ENCODE measurements at places on chromosomes 3 and 15.
A peak's percentile ranks its signal among the peaks of the same experiment; 100 is the strongest.

- no peak for DNase-seq
These were observed 33.9 kb upstream of the STT3B start for GRCh38 chr3:31498791-31499190.

DNA sequence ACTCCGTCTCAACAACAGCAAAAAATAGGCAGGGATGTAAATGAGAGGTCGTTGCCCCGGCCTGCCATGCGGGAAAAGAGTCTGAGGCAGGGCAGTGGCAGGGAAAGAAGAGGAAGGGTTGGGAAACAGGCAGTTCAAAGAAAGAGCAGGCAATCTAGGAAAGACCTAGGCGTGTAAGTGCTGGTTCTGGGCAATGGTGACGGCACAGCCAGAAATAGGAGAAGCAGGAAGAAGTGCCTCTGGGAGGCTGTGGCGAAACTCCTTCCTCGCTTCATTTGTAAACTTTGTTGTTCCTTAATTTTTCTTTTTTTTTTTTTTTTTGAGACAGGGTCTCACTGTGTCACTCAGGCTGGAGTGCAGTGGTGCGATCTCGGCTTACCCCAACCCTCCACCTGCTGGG is 4.3 kb downstream of the SLC51A start:
- DNase-seq, result no peak

- DNase-seq, result peak; percentile 86
These were observed 119.9 kb downstream of the DGKG start for GRCh38 chr3:186241910-186242821.

GRCh38 chr3:55724821-55725220 is 237.7 kb upstream of the WNT5A start:
- no peak for DNase-seq

DNA sequence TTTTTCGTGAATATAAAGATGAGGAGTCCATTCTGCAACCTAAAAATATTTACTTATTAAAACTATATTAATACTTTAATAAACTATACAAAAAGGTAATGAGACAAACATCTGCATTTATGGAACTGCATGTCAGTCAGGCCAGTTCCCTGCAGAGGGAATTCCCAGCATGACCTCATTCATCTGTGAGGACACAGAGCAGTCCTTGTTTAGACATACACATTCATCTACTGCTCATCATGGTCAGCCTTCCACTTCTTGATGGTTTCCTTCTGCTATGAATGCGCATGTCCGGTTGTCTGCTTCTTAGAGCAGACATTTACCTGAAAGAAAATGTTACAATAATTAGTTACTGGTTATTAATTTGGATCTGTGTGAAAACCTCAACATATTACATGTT is 3.3 kb upstream of the ACTR8 start:
- no peak for DNase-seq

DNA sequence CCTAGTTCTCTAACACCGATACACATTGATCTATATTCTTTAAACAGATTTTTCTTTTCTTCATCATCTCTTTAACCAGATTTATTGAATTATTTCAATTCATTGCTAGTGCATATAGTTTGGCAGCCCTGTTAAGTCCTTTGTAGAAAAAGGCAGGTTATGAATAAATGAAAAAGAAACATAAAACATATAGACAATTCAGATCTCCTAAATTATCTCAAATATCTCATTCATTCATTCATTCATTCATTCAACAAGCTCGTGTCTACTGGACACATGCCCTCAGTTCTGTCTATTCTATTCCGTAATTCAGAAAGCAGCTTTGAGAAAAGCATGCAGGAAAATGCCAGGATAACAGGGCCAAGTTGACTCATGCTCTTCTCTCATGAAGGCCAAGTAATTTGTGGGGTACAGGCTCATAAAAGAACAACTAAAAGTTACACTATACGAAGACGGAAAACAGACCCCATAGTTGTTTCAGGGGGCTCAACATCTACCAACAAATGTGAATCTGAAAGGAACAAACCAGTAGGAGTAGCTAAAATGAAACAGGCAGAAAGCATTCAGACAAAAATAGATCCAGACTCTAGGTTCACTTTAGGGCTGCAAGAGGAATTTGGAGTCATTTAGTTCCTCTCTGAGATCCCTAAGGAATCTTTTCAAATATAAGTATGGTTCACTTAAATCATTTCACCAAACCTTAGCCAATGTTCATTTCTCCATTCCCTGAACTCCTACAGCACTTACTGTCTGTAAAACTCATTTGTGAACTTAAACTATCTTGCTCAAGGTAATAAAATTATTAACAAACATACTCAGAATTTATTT is 7.5 kb downstream of the ZNF148 start:
- no peak for DNase-seq

- no peak for DNase-seq
These were observed 8.5 kb downstream of the TGFBR2 start for GRCh38 chr3:30614943-30615342.

- DNase-seq, result no peak
These were observed 37.4 kb downstream of the FRMD5 start for GRCh38 chr15:44157679-44158078.

DNA sequence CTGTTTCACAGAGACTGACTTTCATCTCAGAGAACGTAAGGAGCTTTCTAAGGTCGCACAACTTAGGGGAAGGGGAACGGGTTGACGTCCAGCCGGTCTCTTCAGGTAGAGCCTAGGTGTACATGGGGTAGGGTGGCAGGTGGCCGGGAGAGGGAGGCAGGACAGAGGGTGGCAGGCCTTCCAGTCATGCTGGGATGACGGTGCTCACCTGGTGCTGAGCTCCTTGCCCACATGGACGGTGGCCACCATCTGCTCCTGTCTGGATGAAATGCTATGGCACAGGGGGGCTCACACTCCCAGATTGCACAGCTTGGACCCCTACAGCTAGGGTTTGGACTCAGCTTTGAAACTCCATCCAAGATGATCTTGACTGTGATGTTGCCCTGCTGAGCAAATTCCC is 144.5 kb downstream of the ATP10A start:
- DNase-seq, result no peak
